ENCODE measurements at places on chromosomes 1 and 21.

DNA sequence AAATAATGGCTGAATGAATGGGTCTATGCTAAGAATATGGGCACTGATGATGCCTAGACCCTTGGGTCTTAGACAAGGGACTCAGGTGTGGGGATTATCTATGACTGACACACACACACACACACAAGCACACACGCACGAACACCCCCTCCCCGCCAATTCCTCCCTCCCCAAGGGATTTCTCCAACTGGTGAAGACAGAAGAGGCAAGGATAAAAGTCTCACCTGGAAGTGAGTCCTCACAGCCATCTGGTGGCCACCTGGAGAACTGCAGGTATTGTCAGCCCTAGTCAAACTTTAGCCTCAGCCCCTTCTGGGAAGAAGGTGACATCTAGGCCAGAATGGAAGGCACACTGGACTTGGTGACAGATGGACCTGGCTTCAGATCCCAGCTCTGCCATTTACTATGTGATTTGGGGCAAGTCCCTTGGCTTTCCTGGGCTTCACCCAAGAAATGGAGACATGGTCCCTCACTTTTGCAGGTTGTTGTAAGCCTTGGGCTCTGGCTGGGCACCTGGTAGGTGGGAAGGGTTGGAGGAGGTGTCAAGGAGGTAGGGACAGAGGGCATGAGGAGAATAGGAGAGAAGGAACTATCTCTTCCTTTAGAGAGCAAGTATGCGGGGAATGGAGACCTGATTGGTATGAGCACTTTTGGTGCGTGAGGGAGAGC, 4.0 kb upstream of the GPR3 start:
- peak; percentile 74 for DNase-seq

GRCh38 chr1:4175566-4176405, 275.7 kb upstream of the C1orf174 start:
- no peak for DNase-seq

DNA sequence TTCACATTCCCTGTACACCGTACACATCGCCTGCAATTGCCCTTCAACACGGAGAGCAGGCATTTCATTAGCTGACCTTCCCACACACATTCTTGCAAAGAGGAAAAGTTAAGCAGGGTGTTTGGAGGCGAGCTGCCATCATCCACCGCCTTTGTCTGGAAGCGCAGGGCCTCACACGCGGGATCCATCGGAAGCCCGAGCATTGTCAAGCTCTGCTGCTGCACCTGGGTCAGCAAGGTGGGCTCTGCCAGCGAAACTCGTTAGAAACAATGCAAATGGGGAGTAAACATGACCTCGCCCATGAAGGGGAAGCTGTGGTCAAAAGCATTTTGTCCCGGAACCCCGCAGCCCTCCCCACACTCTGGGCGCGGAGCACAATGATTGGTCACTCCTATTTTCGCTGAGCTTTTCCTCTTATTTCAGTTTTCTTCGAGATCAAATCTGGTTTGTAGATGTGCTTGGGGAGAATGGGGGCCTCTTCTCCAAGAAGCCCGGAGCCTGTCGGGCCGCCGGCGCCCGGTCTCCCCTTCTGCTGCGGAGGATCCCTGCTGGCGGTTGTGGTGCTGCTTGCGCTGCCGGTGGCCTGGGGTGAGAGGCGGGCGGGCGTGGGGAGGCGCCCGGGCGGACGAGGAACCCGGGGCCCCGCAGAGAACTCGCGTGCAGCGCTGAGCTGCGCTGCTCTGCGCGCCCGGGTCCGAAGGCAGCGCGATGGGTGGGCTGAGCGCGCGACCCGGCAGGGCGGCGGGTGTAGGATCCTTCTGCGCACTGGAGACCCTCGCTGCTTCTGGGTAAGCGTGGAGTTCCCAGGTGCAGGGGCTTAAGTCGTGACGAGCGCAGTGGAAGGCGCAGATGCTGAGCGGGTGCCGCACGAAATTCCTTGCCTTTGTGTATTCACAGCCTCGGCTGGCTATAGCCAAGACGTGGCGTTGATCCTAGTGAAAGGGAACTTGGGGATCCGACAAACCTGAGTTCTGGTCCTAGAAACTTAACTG, at the start of gene CR1:
CR1 (plus strand) TSS at position 357 of the 992 bp plus-strand sequence; CDS start at position 468, 111 bp downstream.
- peak; percentile 22 for DNase-seq

DNA sequence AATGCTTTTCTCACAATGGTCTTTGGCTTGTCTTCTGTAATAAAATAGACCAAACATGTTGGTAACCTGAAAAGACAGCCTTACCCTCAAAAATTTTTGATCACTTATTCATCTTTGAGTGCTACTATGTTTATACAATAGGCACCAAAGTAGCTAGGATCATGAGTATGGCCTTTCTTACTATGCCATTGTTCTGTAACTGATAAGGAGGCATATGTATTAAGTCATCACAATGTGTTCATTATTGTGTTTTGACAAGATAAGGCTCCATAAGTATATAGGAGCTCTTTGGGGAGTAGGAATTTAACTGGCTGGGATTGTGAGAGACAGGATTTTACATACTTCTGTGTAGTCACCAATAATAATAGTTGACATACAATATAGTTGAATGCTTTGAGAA, 675 bp downstream of the TMCO2 start:
- no peak for DNase-seq

DNA sequence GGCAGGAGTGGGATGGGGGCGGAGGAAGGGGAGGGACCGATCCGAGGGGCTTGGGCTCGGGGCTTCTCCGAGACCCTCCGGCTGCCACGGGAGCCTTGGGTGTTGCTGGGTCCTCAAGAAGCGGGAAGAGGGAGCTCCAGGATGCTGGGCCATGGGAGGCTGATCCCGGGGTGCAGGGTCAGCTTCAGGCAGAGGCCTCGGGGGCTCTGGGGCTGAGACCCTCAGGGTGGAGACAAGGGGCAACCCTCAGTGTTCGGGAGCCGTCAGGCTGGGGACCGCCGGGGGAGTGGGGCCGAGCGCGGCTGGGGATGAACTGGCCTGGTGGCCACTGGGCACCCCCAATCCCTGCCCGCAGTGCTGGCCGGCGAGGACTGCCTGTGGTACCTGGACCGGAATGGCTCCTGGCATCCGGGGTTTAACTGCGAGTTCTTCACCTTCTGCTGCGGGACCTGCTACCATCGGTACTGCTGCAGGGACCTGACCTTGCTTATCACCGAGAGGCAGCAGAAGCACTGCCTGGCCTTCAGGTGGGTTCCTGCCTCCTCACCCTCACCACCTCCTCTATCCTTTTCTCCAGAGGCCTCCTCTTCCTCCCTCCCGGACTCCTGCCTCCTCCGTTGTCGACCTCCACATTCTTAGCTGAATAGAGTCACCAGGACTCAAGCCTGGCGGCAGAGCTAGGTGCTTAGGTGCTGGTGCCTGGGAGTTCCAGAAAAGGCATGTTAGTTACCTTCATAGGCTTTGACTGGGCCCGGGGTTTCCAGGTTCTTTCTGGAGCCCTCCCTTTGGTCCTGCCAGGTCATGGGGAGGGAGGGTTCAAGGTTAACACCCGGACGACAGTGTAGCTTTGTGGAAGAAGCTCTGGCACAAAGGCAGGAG, 631 bp downstream of the SHISA4 start:
- no peak for DNase-seq

DNA sequence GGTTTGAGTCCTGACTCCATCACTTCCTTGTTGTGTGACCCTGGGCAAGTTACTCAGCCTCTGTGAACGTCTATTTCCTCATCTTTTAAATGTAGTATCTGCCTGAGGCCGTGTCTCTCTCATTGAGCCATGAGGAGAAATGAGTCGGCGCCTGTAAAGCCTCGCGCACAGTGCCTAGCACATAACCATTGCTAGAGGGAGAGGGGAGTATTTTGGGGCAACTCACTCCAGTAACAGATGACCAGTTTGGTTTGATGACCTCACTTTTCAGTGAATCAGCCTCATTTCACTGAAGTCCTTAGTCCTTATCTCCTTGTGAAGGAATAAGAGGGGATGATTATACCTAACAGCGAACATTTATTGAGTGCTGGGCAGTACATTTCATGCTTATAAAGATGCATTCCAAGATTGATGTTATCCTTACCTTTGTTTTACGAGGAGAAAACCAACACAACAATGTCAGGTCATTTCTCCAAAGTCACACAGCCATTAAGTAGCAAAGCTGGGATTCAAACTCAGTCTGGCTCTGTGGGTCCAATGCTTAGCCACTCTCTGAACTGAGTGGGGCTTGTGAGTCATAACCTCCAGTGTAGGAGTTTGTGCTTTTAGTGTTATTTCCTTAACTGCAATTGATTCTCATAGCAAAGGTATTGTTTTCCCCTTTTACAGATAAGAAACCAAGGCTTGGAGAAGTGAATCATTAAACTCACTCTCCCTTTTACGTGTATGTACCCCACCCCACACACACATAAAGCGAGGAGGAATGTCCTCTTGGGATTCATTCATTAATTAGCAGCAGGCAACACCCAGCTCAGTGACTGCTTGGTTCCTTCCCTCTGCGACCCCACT, 25.9 kb downstream of the KCNC4 start:
- peak; percentile 60 for DNase-seq

DNA sequence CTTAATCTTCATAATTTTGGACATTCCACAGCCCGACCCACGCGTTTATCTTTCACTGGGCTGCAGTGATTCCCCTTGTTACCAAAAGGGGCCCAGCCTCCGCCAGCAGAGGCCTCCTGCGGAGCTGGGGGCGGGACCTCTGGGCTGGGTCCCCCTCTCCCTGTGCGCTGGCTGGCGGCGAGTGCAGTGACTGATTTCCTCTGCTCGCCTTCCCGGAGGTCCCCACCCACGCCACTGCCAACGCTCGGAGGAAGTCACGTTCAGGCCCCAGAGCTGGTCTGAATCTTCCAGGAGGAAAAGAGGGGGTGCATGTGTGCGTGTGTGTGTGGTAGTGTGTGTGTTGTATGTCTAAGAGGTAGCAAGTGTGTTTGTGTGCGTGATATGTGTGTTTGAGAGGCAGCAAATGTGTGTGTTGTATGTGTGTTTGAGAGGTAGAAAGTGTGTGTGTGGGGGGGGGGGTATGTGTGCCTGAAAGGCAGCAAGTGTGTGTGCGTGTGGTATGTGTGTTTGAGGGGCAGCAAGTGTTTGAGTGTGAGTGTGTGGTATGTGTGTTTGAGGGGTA, 35.0 kb upstream of the JAK1 start:
- DNase-seq: no peak

DNA sequence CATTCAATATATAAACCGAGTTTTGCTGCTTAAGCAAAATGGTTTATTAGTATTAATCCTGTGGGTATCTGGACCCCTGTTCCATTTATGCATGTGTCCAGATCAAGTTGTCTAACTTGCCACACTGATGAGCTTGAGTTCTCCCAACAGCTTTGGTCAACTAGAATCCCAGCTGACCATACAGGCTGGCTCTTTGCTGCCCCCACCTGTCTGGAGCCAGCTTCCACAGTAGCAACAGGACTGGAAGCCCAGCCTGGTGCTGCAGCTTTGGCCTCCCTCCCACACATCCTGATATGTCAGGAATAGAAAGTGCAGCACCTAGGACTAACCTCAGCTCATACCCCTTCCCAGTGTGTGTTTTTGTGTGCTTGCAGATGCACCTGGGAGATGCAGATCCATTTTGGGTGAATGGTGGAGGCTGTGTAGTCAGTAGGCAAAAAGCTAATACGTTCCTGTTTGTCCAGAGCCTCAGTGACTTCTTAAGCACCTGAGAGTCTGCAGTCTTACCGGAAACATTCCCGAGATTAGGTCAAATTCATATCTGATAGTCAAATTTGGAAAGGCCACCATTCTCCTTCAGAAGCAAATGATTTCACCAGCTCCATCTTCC, 40.9 kb upstream of the BEND5 start:
- peak; percentile 69 for DNase-seq

DNA sequence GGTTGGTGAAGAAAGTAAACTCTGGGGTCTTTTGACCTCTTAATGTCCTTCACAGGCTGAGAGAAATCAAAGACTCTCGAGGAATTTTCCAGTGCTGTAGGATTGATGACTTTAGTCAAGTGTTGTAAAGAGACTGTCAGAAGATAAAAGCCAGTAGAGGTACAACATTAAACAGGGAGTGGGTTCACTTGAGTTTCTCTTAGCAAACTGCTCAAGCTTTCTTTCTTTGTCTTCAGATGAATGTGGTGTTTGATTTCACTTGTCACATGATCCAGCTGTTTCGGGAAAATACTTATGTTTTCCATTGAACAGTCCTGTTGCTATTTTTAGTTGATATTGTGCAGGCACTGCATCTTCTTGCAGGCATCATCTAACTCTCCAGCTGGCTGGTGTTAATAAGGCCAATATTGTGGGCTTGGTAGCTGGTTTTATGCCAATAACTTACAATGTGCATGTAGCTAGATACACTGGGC, 45.6 kb downstream of the XCL2 start:
- peak; percentile 57 for DNase-seq

DNA sequence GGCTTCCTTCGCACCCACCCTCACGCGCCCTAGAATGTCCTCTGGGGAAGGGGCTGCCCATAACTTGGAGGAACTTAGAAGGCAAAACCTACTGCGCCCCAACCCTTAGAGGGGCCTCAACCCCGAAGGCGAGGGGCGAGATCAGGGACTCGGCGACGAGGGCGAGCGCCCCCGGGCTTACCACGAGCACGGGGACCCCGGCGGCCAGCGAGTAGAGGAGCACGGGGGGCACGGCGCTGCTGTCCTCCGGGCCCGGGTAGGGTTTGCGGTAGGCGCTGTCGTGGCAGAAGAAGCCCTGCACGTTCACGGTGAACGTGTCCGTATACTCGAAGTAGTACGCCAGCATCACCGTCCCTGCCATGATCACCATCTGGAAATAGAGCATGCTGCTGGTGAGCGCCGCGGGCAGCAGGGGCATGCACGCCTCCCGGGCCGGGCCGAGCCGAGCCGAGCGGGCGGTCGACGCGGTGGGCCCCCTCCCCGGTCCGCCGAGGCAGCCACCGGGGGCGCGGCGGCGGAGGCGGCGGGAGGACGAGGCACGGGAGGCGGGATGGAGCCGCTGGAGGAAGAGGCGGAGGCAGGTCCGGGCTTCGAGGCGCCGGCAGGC, 304 bp downstream of the PLPPR5 start:
- DNase-seq: peak; percentile 29

DNA sequence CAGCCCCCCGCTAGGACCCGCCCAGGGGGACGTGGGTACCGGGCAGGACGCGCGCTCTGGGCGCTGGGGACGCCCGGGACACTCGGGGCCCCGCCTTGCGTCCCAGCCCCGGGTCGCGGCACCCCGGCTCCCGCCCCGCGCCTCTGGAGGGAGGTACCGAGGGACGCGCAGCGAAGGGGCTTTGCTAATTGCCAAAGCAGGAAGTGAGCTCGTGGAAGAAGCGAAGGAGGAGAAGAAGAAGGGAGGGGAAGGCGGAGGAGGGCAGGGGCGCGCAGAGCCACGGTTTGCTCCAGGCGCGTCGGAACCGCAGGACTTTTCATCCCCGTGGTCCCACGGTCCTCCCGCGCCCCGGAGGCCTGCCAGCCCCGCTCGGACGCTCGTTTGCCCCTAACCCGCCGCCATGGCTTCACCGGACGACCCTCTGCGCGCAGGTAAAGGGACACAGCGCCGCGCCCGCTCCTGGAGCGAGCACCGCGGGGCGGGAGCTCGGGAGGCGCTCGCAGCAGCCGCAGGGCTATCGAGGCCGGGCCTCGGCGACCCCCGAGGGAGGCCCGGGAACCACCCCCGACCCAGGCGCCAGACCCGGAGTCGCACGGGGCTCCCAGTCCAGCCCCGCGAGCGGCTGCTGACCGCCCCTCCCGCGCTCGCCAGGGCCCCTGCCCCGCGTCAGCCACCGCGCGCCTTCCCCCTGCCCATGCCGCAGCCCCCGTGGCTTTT, 1.3 kb downstream of the EDARADD start:
- peak; percentile 92 for DNase-seq

Data from NCI-H69 (cell line).